ENCODE measurements at places on chromosomes 16 and 17. TPM values are rescaled to one million over a fixed set of nuclear protein-coding genes. Genes with fewer than 3 reads are reported as not detected.

DNA sequence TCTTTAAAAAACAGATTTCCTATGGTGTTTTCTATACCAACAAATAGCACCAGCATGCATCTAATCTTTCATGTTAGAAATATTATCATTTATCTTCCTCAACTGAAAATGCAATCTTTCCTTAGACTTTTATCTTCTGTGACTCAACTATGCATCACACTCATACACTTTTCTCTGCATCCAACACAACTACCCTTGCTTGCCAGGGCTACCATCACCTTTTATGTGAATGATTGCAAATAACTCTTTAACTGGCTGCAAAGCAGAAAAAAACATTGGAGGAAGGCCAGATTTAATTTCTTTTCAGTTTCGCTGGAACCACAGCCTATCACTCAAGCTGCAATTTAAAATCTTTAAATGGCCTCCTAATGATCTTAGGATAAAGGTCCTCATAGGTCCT lies 212.9 kb downstream of the CDH8 start:
- no peak for DNase-seq

- DNase-seq, result no peak
Measured at GRCh38 chr16:27304881-27305745, 8.7 kb upstream of the IL4R start.

- DNase-seq, result no peak
Measured at GRCh38 chr16:86013867-86014266, 114.9 kb downstream of the IRF8 start.

GRCh38 chr16:88289561-88289960 lies 93.2 kb upstream of the ZNF469 start:
- DNase-seq, result no peak

Gene CHD9NB
- 0.27 TPM for total RNA-seq

Measured in spleen (tissue), 13 donors.